ENCODE measurements at places on chromosomes 11 and 22.
A peak's percentile ranks its signal among the peaks of the same experiment; 100 is the strongest.

GRCh38 chr11:64291752-64292459 lies 804 bp downstream of the KCNK4 start:
- DNase-seq, result no peak

GRCh38 chr11:15213471-15214231 lies 98.9 kb downstream of the INSC start:
- no peak for DNase-seq

- no peak for DNase-seq
These were observed 25.5 kb upstream of the NXPE4 start for GRCh38 chr11:114621072-114621471.

DNA sequence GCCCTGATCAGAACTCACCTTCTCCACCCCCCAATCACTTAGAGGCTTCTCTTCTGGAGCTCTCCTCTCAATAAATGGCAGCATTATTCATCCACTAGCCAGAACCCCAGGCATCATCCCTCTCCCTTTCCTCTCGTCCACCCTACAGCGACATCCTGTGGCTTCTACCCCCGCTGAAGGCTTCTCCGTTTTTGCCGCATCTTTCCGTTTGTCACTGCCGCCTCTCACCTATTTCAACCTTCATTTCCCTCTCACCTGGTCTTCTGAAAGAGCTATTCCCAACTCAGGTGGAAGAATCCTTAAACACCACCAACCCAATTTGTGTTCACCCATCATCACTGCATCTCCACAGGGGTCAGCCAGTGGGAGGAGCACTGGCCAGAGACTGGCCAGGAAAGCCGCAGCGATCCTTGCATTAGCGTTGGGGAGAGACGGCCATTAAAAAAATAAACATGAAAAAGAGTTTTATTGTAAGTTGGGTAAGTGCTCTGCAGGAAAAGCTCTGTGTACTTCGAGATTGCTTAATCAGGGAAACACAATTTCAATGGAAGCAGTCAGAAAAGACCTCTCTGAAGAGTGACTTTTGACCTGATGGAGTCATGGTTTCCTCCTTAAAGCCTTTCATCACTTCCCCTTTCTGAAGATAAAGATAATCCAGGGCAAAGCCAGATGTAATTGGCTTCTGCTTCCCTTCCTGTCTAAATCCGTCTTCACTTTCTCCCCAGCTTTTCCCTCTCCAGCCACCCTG lies 36.7 kb downstream of the SPATA19 start:
- DNase-seq, result no peak

DNA sequence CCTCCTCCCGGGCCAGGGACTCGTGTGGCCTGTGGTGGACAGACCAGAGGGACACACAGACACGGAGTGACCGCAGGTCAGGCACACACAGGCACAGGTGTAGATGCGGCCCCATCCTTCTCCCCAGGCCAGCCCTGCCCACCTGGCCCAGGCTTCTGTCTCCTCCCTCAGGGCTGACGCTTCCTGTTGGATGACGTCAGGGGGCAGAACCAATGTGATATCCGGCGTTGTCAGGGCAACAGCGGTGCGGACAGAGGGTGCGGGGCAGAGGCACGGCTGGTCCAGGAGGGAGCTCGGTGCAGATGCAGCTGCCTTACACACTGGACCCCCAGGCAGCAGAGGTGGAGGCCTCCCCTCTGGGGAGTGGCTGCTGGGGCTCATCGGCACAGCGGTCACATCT lies 2.9 kb upstream of the TUBGCP6 start:
- DNase-seq, result peak; percentile 58

DNA sequence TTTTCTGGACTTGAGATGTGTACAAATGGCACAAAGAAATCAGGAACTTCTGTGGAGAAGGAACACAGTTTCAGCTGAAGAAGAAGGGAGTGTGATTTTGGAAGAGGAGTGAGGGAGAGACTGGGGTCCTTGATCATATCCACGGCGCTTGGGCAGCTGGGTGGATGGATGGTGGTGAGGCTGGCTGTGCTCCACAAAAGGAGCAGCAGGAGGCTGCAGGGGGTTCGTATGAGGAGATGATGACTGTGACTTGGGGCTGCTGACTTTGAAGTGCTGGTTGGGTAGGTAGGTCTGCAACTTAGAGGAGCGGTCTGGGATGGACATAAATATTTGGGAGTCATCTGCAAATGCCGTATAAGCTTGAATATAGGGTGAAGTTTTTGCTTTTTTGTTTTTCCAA lies 1.3 kb upstream of the DCHS1 start:
- no peak for DNase-seq

- peak; percentile 36 for DNase-seq
These were observed 36.0 kb downstream of the PRCP start for GRCh38 chr11:82864268-82864667.

GRCh38 chr22:48919851-48920589 lies 907.7 kb downstream of the BRD1 start:
- DNase-seq, result no peak

GRCh38 chr11:108289699-108290098 lies 66.8 kb downstream of the ATM start:
- no peak for DNase-seq

GRCh38 chr22:47315862-47316419 lies 553.5 kb downstream of the TBC1D22A start:
- DNase-seq, result no peak

GRCh38 chr11:9074338-9075029 lies 16.9 kb downstream of the SCUBE2 start:
- DNase-seq, result no peak

DNA sequence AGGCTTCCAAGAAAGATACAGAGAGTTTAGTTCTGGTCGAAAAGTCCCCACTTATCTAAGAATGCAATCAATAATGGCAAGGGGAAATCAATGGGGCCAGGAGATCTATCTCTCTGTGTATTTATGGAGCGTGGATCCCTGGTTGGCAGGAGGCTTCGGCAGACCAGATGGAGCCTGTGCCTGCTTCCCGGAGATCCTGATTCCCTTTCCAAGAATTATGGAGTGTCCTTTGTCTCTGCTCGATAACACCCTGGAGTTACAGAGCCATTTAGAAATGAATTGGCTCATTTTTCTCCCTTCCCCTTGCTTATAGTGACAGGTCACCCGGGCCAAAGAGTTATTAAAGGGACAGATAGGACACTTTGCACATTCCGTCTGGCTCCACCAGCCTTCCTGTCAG lies 92.4 kb downstream of the ISX start:
- no peak for DNase-seq

- DNase-seq, result no peak
These were observed 310.7 kb upstream of the NCAM1 start for GRCh38 chr11:112650527-112650926.

- no peak for DNase-seq
These were observed 42.2 kb downstream of the BUD13 start for GRCh38 chr11:116730601-116731000.

DNA sequence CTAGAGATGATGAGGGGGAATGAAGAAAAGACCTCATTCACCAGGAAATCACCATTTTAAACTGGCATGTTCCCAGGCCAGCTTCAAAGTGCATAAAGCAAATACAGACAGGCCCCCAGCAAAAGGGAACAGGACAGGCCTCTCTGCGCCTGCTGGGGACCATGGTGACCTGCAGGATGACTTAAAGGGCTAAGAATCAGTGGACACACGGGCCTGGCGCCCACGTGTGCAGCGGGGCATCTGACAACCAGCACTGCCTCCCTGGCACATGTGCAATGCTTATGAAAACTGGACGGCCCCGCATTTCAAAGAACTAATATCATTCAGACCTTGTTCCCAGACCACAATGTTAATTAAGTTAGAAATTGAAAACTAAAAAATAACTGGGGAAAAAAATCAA lies 35.6 kb downstream of the TBX1 start:
- DNase-seq, result no peak

DNA sequence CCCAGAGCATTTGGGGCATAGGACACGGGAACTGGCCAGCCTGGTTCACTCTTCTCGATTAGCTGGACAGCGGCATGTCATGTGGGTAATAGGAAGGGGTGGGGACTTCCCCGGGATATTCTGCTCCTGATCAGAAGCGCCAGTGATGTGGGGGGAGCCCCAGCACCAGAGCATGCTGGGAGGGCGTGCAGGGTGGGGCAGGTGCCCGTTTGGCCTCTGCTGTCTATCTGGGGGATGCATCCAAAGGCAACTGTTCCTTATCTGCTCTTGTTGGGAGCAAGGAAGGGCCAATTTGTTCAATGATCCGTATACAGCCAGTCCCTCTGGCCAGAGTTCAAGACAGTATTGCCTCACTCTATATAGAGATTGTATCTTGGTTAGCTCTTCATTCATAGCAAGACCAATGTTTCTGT lies 43.6 kb downstream of the PPARA start:
- DNase-seq, result no peak

DNA sequence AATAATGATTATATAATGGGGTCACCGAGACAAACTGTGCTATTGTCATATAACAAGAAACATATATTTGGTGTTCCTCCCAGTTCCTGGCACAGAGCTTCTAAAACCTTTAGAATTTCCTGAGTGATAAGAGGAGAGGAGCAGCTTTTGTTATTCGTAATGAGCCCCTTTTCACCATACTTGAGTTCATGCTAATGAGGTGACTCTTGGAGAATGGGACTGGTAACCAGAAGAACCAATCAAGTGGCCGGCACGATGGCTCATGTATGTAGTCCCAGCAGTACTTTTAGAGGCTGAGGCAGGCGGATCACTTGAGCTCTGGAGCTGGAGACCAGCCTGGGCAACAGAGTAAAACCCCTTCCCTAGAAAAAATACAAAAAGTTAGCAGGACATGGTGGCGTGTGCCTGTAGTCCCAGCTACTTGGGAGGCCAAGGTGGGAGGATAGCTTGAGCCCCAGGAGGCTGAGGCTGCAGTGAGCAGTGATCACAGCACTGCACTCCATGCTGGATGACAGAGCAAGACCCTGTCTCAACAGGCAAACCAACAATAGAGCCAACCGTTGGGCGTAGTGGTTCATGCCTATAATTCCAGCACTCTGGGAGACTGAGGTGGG lies 62.7 kb upstream of the FTH1 start:
- DNase-seq, result no peak

DNA sequence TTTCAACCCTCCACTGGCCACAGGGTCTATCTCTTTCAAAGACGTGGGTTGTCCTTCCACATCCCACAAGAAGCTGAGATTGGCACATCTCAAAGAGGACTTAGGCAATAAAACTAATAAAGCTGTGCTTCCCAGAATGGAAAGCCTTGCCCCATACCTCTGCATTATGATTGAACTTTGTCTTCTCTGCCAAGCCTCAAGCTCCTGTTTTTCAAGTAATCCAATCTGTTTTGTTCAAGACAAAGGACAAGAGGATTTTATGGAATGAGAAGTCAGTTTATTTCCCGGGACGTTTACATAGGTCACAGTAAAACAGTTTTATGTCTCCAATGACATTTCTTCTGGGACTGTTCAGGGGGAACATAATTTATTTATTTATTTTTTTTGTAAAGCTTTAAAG lies 108.4 kb downstream of the GALNT18 start:
- DNase-seq, result no peak

DNA sequence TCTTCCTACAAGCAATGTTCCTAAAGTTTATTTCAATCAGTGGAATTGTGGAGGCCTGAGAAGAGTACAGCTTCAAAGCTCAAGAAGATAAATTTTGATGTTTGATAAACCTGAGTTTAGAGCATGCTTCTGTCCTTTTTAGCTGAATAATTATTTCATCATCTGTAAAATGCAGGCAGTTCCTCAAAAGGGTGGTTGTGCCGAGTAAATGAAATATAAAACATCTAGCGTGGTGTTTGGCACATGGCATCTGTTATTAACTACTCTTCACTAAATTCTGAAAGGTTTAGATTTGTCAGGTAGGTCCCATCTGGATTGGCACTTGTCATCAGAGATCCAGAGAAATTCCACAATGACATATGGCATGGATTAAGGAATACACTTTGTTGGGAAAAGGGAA lies 155.1 kb downstream of the DDX10 start:
- DNase-seq, result no peak

- no peak for DNase-seq
These were observed 7.9 kb upstream of the SYT7 start for GRCh38 chr11:61588728-61589191.

- no peak for DNase-seq
These were observed 10.1 kb upstream of the SERPIND1 start for GRCh38 chr22:20763630-20764470.

DNA sequence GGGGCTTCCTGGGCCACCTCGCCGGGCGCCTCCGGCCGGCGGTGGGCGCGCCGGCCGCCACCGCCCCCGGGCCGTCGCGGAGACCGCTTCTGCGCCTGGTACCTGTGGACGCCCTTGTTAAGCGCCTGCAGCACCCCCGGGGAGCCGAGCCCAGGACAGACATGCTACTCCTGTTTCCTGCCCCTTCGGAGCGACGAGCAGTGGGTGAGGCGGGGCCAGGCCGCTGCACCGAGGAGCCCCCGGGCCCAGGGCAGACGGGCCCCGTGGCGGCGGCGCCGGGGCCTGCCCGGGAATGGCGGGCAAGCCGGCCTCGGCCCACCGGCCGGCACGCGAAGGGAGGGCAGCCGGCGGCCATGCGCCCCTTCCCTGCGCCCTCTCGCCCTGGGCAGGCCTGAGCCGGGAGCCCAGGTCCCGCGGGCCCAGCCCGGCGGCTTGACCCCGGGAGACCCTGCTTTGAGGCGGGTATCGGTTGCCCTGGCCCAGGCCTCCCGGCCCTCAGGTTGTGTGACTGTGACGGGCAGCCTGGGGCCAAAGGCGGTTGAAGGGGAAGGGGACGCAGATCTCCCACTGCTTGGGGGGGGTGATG lies 789 bp upstream of the KDM2A start:
- DNase-seq, result peak; percentile 45

DNA sequence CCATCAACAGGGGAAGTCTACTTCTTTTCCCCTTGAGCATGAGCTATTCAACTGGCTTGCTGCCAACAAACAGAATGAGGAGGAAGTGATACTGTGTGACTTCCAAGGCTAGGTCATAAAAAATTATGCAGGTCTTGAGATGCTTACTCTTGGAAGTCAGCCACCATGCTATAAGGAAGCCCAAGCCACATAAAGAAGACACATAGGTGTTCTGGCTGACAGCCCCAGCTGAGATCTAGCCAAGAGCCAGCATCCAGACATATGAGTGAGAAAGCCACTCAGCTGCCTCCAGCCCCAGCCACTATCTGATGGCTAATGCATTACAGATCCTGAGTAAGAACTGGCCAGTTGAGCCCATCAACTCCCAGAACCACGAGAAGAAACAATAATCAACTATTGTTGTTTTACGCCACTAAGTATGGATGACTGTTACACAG lies 31.0 kb upstream of the PPP2R1B start:
- peak; percentile 31 for DNase-seq

- no peak for DNase-seq
These were observed 3.2 kb downstream of the AMOTL1 start for GRCh38 chr11:94771390-94771789.

DNA sequence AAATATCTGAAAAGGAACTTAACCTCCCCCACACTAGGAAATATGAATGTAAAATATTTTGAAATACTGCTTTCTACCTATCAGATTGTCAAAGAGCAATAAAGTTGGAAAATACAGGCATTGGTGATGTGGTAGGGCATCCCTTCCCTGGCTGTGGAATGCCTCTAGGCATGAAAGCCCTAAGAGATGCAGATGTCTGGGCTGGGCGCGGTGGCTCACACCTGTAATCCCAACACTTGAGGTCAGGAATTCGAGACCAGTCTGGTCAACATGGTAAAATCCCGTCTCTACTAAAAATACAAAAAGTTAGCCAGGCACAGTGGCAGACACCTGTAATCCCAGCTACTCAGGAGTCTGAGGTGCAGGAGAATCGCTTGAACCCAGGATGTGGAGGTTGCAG lies 22.0 kb downstream of the ARAP1 start:
- no peak for DNase-seq
